Keratinocyte (primary cell): ENCODE measurements at places on chromosomes 7 and 10.

GRCh38 chr7:27181795-27182275 is 3.2 kb downstream of the HOXA11 start:
- DNase-seq: no peak

DNA sequence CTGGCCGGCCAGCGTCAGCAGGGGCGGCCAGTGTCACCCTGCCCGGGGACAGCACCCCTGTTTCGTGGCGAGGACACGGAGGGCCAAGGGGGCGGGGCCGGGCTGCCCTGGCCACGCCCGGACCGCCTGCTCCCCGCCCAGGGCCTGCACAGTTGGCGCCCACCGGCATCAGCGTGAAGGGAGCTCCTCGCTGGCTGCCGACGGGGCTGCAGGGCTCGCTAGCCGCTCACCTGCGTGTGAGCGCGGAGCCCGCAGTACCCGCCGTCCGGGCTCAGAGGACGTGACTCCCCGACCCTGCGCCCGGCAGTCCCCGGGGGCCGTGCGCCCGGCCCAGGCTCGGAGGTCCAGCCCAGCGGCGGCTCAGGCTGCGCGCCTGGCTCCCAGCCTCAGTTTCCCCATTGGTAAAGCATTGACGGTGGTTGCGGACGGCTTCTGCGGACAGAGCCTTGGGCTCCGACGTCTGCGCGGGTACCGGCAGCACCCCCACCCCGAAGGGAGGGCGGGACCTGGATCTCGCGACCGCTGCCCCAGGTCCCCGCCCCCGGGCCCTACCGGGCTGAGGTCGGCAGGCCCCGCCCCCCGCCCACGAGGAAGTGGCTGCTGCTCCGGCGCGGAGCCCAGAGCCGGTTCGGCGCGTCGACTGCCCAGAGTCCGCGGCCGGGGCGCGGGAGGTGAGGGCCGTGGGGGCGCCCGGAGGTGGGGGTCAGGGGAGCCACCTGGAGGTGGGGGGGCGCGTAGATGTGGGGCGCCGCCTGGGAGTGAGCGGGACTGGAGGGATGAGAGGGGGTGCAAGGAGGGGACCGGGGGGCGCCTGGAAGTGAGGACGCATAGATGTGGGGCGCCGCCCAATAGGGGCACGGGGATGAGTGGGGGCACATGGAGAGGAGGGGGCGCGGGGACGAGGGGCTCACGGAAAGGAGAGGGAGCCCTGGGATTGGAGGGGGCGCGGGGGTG is at the start of gene ARPC1B:
Gene ARPC1B (plus strand): TSS at position 620 of the 954 bp plus-strand sequence. CDS start 10,985 bp downstream, outside the sequence.
- no peak for DNase-seq

DNA sequence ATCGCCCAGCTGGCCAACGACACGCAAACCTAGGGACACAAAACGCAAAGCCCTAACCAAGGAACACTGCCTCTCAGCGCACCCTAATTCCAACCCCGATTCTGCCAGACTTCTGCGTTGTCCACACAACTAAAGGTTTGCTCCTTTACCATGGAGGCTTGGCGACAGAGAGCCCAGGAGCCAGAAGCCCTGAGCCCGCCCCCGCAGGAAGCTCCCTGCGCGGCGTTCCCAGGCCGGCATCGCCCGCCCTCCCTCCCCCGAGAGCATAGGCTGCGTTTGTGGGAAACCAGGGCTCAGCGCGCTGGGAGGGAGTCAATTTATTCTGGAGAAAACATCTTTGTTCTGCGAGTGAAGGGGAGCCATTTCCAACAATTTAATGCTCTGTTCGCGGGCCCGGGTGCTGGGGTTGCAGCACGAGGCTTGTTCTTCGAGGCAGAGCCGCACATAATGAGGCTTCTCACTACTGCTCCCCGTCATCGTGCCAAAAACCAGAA is 103.9 kb downstream of the GRID1 start:
- no peak for DNase-seq

DNA sequence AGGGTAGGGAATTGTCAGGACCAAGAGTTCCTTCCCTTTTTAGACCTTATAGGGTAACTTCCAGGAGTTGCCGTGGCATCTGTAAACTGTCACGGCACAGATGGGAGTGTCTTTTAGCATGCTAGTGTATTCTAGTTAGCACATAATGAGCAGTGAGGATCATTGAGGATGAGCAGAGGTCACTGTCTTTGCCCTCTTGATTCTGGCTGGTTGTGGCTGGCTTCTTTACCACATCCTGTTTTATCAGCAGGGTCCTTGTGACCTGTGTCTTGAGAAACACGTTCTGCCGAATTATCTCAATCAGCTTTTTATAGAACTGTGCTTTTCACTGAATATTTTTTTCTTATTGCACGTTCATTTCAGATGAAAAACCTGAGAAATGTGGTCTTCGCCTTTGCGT is 41.5 kb downstream of the MINPP1 start:
- DNase-seq: no peak

DNA sequence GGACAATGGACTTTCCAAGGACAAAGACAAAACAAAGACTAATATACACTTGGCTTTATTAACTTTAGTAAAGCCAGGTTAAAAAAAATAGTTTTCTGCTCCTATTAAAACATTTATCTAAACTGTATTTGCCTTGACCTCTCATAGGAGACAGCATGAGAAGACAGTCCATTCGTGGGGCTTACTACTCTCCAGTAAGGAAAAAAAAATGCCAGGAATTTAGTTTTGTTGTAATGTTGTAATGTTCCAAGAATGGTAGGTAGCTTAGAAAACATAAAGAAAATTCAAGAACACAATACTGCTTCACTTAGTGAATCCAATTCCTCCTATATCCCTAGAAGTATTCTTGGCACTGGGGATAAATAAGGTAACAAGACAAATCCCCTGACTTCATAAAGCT is 81.7 kb downstream of the KMT2C start:
- DNase-seq: no peak

DNA sequence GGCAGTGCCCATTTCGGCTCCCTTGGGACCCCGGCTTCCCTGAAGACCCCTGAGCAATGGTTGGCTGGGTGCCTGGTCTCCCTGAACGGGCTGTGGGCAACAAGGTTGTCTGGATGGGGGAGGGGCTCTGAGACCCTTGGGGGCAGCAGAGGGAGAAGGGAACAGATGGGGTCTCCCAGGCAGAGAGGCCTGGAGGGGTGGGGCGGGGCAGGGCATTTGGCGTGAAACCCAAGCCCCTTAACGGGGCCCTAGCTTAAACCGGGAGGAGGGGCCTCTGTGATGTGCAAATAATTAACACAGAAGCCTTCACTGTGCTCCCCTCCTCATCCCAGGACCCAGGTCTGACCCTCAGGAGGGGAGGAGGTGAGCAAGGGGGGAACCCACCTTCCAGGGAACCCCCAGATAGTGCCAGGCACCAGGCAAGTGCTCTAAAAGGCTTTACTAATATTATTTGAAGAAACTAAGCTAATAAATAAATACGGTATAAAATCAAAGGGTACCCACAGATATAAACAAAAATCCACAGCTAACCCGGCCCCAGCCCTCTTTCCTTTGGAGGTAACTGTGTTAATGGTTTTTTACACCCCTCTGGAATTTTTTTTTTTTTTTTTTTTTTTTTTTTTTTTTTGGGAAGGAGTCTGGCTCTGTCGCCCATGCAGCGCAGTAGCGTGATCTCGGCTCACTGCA is 170.8 kb downstream of the RNF216 start:
- DNase-seq: no peak
